ENCODE measurements at places on chromosomes 7 and 10.

DNA sequence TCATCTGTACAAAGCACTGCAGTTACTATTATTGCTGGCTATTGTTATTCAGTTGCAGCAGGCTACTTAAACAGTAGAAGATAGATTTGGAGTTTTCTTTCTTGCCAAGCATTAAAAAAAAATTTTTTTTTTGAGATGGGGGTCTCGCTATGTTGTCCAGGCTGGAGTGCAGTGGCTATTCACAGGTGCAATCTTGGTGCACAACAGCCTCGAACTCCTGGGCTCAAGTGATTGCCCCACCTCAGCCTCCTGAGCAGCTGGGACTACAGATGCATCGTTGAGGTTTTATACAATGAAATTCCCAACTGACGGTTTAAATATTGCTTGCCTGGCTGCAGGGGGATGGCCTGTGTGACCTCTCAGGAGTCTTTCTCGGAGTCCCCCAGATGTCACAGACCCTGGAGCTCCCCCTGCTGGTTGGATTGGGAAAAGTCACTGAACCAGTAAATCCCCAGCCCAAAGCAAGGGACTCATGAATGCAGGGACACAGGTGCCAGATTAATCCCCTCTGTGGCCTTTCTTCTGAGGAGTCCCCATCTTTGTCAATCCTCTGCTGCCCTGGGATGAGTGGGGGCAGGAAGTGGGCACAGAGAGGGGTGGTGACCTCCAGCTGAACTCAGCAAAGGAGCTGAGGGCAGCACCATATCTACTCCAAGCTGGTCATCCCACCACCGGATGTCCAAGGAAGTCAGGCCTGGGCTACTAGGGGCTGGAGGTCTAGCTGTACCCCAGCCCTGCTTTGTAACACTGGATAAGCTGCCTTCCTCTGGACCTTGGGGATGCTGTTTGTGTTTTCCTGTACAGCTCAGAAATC lies 149.6 kb downstream of the C10orf105 start:
- H3K27me3 ChIP-seq: no peaks in the 10 kb centered on the region
- no peak overlapping the region for H3K4me3 ChIP-seq
- no peak overlapping the region for H3K27ac ChIP-seq
- H3K36me3 ChIP-seq: no peaks in the 10 kb centered on the region

DNA sequence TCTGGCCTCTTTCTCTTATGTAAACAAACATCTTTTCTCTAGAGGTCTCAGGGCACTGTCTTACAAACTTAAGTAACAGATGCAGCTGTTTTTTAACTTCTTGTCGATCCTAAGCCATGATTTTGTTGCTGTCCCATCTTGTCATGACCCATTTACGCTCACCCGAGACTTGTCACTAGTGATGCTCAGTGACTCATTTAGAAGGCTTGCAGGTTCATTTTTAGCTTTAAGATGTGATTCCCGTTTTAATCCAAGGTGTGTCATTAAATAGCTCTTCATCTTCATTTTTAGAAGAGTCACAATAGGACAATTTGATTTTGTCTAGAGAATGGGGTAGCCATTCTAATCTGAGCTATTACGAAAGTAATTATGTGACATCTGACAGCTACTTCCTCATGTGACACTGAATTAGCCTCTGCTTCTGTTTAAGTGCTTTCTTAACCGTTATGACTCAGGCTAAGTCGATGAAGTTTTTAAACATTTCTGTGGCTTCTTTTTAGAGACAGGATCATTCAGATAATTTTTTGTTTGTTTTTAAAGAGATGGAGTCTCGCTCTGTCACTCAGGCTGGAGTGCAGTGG lies 42.7 kb downstream of the SPDYE5 start:
- peak overlapping the region; percentile 41 for H3K27ac ChIP-seq
- H3K36me3 ChIP-seq: peaks cover 5% of the 10 kb centered on the region
- H3K4me3 ChIP-seq: no peak overlapping the region
- no peak for DNase-seq

DNA sequence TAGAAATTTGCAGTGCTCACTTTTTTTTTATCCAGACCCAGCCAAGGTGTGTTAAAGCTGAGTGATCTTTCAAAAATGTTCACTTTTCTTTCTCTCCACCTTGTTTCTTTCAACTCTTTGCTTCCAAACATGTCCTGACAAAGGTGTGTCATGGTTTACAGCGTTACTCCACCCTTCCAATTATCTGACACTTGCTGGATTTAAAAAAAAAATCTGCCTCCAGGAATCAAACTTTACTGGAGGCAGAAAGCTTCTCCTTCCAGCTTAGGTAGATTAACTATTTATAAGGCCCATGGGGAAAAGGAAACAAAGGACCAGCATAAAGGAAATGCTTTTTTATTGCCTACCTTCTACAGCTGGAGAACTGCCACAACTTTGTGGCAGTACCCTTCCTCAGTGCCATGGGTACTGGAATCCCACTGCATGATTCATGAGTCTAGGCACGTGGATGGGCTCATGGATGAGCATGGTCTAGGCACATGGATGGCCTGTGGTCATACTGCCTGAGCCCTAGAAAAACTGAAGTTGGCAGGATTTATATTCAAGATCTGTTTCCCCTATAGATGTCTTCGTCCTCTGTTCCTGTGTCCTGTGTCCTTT lies at the start of gene COL17A1:
TSS of gene COL17A1 (minus strand) at position 80 of the 600 bp plus-strand sequence. CDS start 5,207 bp downstream, outside the sequence.
- no peak within 1 kb of the TSS for H3K27ac ChIP-seq
- no peaks in the 10 kb centered on the region for H3K4me1 ChIP-seq
- DNase-seq: no peak
- H3K4me3 ChIP-seq: no peak within 1 kb of the TSS
- no peaks in the 10 kb centered on the region for H3K36me3 ChIP-seq

DNA sequence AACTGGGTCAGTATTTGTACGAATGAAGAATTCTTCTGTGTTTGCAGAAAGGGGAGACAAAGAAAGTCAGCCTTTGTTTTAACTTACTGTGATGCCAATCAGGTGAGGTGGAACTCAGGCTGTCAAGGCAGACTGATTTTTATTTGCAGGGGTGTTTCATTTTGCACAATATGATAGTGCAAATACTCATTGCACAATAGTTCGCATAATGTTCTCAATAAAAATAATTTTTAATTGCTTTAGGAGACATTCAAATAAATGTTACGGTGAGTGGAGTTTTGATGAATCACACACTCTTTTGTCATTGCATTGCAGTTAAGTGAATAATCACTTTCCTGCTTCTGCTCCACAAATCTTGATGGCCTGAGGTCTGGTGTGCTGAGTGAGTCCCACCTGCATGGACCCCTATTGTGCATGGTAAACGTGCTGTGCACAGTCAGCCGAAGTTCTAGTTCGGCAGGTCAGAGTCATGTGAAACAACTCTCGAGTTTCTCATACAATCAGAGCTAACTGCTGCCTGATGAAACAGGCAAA lies 141.3 kb upstream of the FZD8 start:
- no peak overlapping the region for H3K4me3 ChIP-seq
- H3K36me3 ChIP-seq: no peaks in the 10 kb centered on the region
- no peak for DNase-seq

DNA sequence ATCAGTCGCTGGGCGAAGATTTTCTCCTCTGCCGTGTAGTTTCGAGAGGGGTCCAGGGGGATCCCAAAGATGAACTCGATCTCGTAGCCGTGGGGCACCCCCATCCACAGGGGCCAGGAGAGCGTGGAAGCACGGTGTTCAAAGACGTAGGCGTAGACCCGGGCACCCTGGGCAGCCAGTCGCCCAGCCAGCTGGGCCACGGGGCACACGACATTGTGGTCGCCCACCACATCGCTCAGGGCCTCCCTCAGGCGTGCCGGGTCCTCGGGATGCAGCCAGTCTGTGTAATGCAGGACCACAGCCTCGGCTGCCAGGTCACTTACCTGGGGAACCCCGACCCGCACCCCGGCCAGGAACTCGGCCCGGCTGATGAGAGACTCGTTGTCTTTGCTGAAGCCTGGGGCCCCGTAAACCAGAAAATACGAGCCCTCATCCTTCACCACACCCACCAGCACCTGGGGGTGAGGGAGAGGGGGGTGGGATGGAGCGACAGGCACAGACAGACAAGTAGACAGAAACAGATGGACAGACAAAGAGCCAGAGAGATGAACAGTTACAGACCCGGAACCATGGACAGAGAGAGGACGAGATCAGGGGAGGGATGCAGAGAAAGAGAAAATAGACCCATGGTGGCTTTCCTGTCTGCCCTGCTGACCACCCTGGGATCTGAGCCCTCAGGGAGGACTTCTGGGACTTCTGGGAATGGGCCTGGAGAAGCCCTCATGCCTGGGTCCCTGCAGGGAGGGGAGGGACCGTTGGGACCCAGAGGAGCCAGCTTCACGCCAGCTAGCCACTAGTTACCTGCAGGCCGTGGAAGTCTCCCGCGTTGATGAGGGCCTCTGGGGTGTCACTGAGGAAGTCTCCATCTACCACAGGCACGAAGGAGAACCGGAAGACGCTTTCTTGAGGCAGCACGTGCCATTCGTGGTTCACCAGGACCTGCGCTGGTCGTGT lies 3.0 kb downstream of the ACHE start:
- H3K4me1 ChIP-seq: peaks cover 12% of the 10 kb centered on the region
- no peak for DNase-seq
- H3K27me3 ChIP-seq: peaks cover 13% of the 10 kb centered on the region
- no peaks in the 10 kb centered on the region for H3K36me3 ChIP-seq
- H3K4me3 ChIP-seq: no peak overlapping the region
- H3K27ac ChIP-seq: no peak overlapping the region

DNA sequence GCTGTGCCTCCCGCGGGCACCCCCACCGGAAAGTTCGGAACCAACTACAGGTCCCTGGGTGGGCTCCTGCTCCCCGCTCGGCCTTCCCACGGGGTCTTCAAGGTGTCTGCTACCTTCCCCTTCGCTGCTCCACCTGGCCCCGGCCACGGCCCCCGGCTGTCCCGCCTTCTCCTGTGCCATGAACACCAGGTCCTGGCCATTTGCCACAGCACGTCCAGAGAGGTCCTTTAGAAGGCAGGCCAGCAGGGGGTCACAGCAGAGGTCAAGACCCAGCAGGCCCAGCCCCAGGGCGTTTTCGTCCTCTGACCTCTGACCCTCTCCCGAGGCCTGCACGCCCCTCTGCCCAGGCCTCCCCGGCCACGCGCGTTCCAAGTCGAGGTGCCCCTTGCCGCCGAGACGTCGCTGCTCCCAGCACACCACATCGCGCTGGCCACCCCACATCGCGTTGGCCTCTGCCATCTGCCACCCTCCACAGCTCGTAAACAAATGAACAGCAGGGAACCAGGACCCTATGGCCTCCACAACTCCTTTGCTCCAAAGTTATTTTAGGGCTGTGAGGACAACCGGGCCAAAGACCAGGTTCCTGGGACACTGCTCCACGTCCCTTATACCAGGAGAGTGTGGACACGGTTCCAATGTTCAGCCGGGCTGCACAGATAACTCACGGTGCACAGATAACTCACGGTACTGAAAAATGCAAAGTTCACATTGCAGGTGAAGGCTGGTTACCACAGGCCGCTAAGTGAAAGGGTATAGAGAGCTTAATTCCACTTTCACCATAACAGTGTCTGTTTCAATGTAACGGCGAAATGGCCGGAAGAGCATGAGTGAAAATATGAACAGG lies 74.3 kb downstream of the CFAP46 start:
- no peaks in the 10 kb centered on the region for H3K36me3 ChIP-seq
- H3K27ac ChIP-seq: no peak overlapping the region
- DNase-seq: no peak
- peaks cover 3% of the 10 kb centered on the region for H3K27me3 ChIP-seq
- H3K4me1 ChIP-seq: no peaks in the 10 kb centered on the region

DNA sequence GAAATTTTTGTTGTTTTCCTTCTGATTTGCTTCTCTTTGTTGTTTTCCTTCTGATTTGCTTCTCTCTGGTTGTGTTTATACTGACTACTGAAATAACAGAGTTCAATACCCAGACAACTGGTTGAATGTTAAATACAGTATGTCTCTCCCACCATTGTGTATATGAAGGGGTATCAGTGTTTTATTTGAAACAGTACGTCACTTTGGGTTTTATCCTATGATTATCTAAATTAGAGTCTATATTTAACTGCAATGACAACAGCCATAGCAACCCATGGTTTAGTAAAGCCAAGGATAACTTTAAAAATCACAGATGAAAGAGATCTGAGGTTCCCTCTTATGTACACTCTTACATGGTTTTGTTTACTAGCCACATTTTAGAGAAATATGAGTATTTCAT lies 141.3 kb downstream of the GNAT3 start:
- H3K4me3 ChIP-seq: no peak overlapping the region
- no peak overlapping the region for H3K27ac ChIP-seq
- no peaks in the 10 kb centered on the region for H3K4me1 ChIP-seq
- no peaks in the 10 kb centered on the region for H3K27me3 ChIP-seq
- no peak for DNase-seq

GRCh38 chr7:151697942-151698341 lies 178.2 kb upstream of the RHEB start:
- no peaks in the 10 kb centered on the region for H3K4me1 ChIP-seq
- no peak overlapping the region for H3K4me3 ChIP-seq
- H3K27ac ChIP-seq: no peak overlapping the region
- DNase-seq: no peak
